Left kidney (tissue), 8 donors: ENCODE measurements at places on chromosomes 4 and X. TPM values are rescaled to one million over a fixed set of nuclear protein-coding genes. Genes with fewer than 3 reads are reported as not detected.

GRCh38 chr4:159101988-159102621 is 774 bp upstream of the RAPGEF2 start:
- peak; percentile 41 for DNase-seq

DNA sequence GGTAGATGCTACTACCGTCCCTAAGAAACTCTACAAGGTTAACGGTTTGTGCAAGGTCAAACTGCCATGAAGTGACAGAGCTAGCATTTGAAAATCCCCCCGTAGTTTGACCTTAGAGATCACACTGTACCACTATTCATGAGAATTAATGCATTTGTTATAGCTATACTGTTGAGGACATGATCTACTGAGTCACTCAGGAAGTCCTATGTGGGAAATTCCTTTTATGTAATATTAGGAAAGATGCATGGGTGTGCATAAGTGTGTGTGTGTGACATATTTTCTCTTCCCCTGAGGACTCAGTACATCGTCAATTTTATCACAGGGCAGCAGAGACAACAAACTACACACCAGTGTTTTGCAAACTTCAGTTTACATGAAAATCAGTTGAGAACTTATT is 141.1 kb downstream of the FBXW7 start:
- DNase-seq: no peak

The RIPPLY1 gene
- 2.8 TPM for polyA plus RNA-seq

The TGIF2LX gene
- polyA plus RNA-seq: not detected

DNA sequence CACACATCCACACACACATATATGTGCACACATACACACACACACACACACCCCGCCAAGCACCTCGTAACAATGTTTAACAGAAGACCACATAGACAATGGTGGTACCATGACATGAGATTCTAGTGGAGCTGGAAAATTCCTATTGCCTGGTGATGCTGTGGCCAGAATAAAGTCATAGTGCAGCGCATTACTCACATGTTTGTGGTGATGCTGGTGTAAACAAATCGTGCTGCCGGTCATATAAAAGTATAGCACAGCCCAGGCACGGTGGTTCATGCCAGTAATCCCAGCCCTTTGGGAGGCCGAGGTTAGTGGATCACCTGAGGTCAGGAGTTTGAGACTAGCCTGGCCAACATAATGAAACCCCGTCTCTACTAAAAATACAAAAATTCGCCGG is 275.2 kb downstream of the TRIML1 start:
- DNase-seq: no peak

DNA sequence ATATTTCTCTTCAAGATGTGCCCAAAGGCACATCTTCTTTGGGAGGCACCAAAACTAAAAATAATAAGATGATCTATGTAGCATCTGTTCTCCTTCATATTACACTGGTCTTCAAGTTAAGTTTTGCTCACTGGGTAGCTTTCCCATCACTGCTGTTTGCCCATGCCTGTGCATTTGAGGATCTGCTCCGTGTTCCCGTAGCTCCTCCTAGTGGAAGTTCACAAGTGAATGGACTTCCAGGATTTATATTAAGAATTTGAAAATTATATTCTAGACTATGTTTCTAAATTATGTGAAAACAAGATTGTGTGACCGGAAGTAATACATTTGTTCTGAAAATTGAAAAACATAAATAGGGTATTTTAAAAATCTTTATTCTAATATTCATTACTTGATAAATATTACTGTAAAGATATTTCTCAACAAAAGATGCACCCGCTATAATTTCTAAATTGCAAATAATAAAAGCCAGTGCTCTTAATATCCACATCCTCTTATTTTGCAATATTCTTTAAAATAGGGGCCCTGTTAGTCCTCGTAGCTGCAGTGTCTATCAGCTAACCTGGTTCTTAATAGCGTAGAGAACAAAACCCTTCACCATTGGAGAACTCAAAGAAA is 147.7 kb downstream of the RBM46 start:
- DNase-seq: peak; percentile 11

GRCh38 chr4:97104006-97104405 is 1039.3 kb downstream of the STPG2 start:
- no peak for DNase-seq

- no peak for DNase-seq
These were observed 251.0 kb downstream of the PRDM5 start for GRCh38 chr4:120671538-120671937.

GRCh38 chr4:34771632-34772031 is 1472.7 kb downstream of the ARAP2 start:
- no peak for DNase-seq

DNA sequence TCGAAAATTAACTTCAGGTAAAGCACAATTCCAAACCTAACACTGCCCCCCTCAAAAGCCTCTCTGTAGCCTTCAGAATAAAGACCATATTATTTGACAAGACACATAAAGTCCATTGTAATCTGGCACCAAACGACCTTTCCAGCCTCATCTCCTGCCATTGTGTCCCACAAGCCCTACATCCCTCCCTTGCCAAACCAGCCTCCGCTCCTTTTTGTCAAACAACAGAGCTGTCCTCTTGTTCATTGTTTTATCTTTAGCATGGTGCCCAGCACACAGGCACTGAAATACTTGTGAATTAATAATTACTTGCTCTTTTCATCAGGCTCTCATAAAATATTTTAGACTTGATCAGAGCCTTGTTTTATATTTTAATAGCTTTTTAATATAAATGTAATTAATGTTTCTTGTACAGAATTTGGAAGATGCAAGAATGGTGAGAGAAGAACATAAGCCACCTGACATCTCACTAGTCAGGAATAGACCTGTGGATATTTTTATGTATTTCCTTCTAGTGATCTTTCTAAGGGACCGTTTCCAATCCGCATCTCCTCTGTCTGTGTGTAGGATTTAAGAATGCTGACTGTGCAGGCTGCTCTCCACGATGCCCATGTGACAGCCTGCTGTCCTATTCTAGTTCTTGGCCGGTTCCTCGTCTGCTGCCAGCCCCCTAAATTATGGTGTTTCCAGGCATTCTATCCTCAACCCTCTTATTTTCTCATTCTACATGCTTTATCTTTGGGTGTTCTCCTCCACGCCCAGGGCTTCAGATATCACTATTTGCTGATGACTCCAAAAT is 3.0 kb upstream of the IRF2 start:
- no peak for DNase-seq

DNA sequence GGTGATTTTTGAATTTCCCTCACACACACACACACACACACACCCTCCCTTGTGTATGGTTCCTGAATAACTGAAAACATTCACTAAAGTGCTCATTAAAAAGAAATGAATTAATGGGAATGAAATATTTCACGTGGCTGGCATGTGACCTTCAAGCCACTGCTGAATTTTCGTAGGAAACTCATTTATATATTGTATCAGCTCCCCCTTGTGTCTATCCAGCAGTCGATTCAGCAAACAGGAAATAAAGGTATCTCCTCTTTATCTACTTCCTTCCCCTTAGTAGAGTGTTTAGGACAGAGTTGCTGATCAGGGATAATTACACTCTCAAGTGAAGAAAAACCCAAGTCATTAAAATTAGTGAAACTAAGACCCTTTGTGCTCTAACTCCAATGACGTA is 912.6 kb upstream of the LCORL start:
- DNase-seq: no peak

DNA sequence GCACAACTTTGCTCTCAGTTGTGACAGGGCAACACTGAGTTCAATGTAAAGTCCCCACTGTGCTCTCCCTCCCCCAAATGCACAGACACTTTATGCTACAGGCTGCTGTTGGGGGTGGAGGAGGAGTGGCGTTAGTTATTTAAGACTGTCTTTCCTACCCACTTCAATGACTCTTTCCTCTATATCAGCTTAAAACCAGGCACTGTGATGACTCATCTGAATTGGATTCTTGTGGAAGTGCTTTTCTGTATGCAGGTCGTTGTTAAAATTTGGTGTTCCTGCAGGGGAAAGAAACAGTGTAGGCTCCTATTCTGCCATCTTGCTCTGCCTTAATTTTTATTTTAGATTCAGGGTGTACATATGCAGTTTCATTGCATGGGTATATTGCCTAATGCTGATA is 1157.2 kb upstream of the ADGRL3 start:
- no peak for DNase-seq

DNA sequence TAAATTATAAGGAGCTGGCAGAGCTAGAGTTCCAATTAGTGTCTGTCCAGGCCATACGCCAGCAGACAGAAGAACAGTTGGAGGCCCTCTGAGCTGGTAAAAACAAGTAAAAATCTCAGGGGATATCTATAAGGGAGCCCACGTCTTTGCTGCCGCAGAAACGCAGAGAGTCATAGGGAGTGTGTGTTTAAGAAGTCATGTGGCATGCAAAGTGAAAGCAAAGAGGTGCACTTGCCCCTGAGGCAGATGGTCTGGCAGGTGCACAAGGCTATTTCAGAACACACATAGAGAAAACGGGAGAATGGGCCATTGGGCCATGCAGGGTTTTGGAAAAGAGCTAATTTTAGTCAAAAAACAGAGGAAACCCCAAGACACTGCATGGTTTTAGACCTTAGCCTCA is 92.7 kb downstream of the NAP1L3 start:
- DNase-seq: no peak

The GPR78 gene
- 1.1 TPM for polyA plus RNA-seq

DNA sequence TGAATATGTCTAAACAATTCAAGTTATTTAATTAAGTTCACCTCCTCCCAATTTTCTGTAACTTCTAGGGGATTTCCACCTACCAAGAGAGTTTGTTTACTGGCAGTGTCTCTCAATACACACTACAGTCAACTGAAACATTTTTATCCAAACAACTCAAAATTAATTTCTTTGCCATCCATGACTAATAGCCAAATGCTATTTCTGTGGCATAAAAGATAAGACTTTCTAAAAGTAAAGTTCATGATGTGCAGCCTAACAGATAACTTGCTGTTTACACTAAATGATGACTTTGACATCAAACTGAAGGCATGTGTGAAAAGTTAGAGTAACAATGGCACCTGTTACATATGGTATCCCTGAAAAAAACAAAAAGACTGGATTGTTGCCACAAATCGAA is 7.3 kb downstream of the TAB3 start:
- no peak for DNase-seq

DNA sequence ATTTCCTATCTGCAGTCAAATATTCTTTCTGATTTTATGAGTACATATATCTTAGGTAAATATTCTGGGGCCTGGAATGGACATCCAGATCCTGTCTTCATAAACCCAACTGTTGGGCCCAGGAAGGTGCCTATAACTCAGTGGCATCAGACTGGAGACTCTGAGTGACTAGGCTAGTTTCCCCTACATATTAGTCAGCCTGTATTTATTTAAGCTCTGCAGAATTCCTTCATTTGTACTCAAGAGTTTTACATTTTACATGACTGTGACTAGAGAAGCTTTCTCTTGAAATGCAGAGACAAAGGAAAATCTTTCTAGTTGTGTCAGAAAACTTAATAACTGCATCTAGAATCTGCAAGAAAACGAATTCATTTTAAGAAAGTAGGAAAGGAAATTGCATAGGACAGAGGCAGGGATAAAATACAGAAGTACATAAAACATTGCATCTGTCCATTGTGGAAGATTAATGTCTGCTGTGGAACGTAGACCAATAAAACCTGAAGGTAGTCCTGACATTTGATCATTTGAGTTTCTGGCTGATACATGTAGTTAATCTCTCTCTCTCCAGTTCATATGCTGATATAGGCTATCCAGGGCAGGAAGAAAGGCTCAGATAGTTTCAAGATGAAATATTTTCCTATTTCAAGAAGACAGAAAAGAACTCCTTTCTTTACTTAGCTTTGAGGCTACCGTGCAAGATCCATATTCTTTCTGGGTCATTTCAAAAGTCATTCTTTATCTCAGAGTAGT is 78.2 kb downstream of the OPHN1 start:
- DNase-seq: no peak

The LPAR4 gene
- polyA plus RNA-seq: 18.4 TPM

The CUL4B gene
- polyA plus RNA-seq: 86.6 TPM

The NPFFR2 gene
- 0.93 TPM for polyA plus RNA-seq

- peak; percentile 3 for DNase-seq
These were observed 624 bp downstream of the BEX5 start for GRCh38 chrX:102154900-102155805.

DNA sequence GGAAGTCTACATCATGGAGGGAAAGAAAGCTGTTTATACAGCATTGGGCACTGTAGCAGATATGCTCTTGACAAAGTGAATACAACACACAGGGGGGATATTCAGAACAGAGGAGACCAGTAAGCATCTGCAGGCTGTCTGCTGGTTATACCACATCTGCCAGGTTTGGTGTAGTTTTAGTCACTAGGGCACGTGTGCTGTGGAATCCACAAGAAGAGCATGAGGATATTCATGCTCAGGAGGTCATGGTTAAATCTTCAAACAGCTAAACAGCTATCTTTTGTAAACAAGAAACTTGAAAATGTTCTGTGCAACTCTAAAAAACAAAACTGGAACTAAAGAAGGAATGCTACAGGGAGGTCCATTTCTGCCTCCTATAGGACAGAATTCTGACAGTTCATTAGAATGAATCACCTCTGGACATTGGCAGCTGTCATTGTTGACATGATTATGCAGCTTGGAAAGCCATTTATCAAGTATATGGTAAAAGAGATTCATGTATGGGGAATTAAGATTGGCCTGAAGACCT is 175.8 kb downstream of the RCHY1 start:
- DNase-seq: no peak

The MAGEA8 gene
- polyA plus RNA-seq: 0.43 TPM

DNA sequence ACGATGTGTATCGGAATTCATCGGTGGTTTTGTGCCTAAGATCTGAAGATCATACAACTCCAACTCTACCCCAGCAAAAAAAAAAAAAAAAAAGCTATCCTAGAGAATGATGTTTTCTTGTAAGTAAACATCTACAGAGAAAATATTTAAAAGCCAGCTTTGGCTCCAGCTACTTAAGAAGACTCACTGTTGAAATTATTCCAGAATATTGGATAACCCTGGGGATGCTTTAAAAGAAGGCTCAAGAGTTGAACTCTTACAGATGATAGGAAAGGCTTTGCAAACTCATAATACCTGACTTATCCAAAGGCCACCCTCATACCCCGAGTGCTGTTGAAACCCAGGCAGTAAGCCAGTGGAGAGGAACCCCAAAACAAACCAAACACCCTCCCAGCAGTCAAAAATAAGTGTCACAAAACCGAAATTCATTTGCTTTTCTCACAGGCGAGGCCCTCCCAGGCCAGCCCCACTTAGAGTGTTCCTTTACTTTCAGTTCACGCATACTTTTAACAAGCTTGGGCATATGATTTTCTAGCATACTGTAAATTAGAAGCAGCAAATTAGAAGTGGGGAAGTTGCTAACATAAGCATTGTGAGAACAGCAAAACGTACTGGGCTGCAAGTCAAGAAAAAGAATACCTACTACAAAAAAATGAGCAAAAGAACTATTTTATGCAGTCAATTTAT is 2.7 kb upstream of the AMELX start:
- DNase-seq: no peak

The CRMP1 gene
- 69.3 TPM for polyA plus RNA-seq

GRCh38 chrX:103215425-103215991 is 600 bp downstream of the BEX4 start:
- DNase-seq: peak; percentile 32

DNA sequence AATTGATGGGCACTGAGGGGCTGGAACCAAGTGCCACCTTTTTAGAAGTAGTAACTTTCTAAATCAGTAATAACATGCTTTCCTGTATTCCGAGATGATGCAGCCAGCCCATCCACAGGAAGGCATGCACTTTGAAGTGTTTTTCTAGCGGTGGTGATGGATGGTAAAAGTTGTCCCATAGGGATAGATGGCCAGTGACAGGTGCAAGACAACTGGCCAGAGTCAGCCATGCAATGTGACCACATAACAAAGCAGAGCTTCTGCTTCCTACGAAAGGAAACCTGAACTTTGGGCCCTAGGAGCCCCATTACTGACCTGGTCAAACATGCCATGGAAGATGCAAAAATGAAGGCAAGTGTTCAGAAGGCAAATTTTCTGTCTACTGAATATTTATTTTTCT is 72.3 kb downstream of the NR3C2 start:
- DNase-seq: no peak

The NEXMIF gene
- 3.1 TPM for polyA plus RNA-seq

GRCh38 chr4:95318483-95318882 is 230.3 kb downstream of the UNC5C start:
- DNase-seq: no peak
